Smooth muscle cell of the pulmonary artery (primary cell): ENCODE measurements at places on chromosomes 7 and 10. TPM values are rescaled to one million over a fixed set of nuclear protein-coding genes. Genes with fewer than 3 reads are reported as not detected.

SPDYE8 gene
- not detected in 2 replicates for total RNA-seq

CHN2 gene
- 0.39 TPM in 1 of 2 replicates, not detected in the other for total RNA-seq

HYAL4 gene
- total RNA-seq = not detected in 2 replicates

MYOF gene
- 484 and 499 TPM in 2 replicates for total RNA-seq

FBXL13 gene
- total RNA-seq = 1.4 and 2.0 TPM in 2 replicates
